ENCODE measurements at places on chromosomes 11 and 22. TPM values are rescaled to one million over a fixed set of nuclear protein-coding genes. Genes with fewer than 3 reads are reported as not detected.

GRCh38 chr22:35733791-35734516, 16.3 kb downstream of the APOL5 start:
- no peak for DNase-seq

Gene GRAMD1B
- 30.3 TPM for total RNA-seq

GRCh38 chr11:112805658-112806057, 155.6 kb upstream of the NCAM1 start:
- no peak for DNase-seq

Gene CSF2RB
- 1.1 TPM for total RNA-seq

Gene VWCE
- 2.4 TPM for total RNA-seq

DNA sequence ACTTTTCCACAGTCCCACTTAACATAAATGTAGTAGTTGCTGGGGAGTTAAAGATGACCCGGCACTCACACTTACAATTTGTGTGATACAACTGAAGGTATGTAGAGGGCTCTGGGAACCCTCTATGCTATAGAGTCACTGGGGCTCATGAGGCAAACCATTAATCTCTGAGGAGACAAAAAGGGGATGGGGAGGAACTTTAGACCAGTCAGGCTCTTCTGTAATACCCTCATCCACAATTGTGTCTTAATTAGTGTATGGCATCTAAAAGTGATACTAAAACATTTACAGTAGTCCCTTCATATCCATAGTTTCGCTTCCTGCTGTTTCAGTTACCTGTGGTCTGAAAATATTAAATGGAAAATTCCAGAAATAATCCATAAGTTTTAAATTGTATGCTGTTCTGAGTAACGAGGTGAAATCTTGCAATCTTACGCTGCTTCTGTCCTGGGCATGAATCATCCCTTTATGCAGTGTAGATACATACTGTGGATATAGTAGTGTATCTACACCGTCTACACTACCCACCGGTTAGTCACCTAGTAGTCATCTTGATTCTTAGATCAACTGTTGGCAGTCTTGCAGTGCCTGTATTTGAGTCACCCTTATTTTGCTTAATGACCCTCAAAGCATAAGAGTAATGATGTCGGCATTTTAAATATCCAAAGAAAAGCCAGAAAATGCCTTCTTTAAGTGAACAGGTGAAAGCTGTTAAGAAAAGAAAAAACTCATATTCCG, 12.2 kb downstream of the CBL start:
- DNase-seq = no peak

Gene SYCE3
- 0.79 TPM for total RNA-seq

Data from activated naive CD8-positive, alpha-beta T cell treated with anti-CD3 and anti-CD28 coated beads, Interleukin-2, amount 10 ng/mL, durations not matched to agents 7 days and 5 days (primary cell).